ENCODE measurements at places on chromosomes 12 and 14. TPM values are rescaled to one million over a fixed set of nuclear protein-coding genes. Genes with fewer than 3 reads are reported as not detected.

- DNase-seq = no peak
Observed at GRCh38 chr12:30996255-30996654, 69.7 kb downstream of the TSPAN11 start.

DNA sequence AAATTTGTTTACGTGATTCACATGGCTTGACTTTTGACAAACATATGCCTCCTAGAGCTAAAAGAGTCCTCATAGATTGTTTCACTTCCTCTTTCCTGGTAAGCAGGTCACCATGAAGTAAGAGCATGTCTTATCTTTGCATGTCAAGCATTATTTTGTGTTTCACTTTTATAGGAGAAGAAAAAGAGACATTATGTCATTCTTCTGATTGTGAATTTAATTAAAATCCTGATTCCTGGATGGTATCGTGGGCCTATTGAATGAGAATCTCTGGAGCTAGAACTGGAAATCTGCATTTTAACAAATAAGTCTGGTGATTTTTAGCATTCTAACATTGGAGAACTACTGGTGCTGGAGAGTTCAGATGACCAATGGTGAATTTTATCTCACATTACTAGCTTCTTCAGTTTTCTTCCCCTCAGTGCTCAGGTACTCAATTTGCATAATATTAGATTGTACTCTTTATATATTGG lies 218.6 kb upstream of the ATP2B1 start:
- DNase-seq = no peak

DNA sequence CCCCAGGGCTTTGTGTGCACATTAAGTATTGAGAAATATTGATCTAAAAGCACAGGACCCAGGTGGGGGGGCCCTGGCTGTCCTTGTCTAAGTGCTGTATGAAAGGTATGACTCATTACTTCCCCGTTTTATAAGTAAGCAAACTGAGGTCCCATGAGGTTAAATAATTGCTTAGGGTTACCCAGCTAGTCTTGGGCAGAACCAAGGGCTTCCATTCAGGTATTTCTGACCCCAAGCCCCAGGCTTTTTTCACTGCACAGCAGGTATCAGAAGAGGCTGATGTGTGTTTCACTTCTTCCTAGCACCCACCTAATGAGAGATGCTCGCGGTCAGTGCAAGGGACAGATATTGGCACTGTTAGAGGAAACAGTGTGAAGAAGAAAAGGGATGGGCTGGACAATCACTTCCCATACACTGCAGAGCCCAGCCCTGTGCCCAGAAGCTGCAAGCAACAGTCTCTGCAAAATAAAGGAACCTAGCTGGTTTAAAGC lies 4.7 kb upstream of the TC2N start:
- DNase-seq = no peak

DNA sequence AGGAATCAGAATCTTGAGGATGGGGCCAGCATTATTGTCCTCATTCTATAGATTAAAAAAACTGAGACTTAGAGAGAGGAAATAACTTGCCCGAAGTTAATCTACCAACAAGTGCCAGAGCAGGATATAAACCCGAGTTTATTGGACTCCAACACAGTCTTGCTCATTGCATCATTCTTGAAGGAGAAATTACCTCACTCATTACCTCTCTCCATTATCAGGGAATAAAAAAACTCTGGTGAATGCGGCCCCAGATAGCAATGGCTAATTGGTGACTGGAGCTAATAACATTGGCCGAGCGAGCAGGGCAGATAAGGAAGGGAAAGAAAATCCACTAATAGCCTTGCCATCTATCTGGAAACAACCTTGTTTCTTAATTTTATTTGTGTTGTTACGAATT lies 24.7 kb upstream of the TMED10 start:
- no peak for DNase-seq

DNA sequence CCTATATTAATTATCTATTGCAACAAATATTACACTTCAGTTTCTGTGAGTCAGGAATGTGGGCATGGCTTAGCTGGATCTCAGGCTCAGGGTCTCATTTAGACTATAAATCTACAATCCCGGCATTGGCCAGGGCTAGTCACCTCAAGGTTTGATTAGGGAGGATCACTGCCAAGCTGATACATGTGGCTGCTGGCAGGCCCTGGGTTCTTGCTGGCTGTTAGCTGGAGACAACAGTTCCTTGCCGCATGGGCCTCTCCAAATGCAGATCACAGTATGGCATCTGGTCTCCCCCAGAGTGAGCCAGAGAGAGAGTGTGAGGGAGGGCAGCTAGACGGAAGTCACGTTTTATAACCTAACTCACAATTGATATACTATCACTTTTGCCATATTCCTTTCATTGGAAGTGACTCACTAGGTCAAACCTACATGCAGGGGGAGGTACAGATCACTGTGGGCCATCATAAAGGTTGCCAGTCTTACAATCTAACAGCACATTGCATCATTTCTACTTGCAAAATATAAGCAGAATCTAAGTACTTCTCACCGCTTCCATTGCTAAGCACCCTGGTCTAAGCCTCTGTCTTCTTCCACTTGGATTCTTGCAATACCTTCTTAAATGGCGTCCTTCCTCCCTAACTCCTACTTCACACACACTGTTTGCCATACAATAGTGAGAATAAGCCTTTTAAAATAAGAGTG lies 174.0 kb upstream of the ARHGAP5 start:
- no peak for DNase-seq

- no peak for DNase-seq
Observed at GRCh38 chr12:76633415-76633814, 73.8 kb upstream of the OSBPL8 start.

GRCh38 chr12:58564721-58565120 lies 355.6 kb downstream of the LRIG3 start:
- no peak for DNase-seq

Gene ANKRD33
- not detected for total RNA-seq

Gene LRRC23
- 6.2 TPM for total RNA-seq

Gene HRK
- total RNA-seq = 3.1 TPM

Gene NUP37
- 52.8 TPM for total RNA-seq

Gene FAM90A1
- total RNA-seq = 0.24 TPM

Gene KCNK10
- 0.09 TPM for total RNA-seq
